Ascending aorta (tissue), 2 donors: ENCODE measurements at places on chromosomes 5 and 9. TPM values are rescaled to one million over a fixed set of nuclear protein-coding genes. Genes with fewer than 3 reads are reported as not detected.

CDO1 gene
- total RNA-seq = 36.0 TPM

TUSC1 gene
- 45.7 TPM for total RNA-seq

STPG3 gene
- not detected for total RNA-seq

UGT3A1 gene
- not detected for total RNA-seq

TRIM52 gene
- total RNA-seq = 21.2 TPM

RIGI gene
- total RNA-seq = 1.9 TPM

NPR3 gene
- total RNA-seq = 3.5 TPM

ARL14EPL gene
- total RNA-seq = not detected

- H3K36me3 ChIP-seq = no peaks in the 10 kb centered on the region
- H3K4me3 ChIP-seq = no peak overlapping the region
- no peak overlapping the region for H3K27ac ChIP-seq
- no peaks in the 10 kb centered on the region for H3K4me1 ChIP-seq
- no peak for DNase-seq
- H3K27me3 ChIP-seq = peaks cover 4% of the 10 kb centered on the region
These were observed 24.1 kb upstream of the FLT4 start for GRCh38 chr5:180673371-180674089.

DNA sequence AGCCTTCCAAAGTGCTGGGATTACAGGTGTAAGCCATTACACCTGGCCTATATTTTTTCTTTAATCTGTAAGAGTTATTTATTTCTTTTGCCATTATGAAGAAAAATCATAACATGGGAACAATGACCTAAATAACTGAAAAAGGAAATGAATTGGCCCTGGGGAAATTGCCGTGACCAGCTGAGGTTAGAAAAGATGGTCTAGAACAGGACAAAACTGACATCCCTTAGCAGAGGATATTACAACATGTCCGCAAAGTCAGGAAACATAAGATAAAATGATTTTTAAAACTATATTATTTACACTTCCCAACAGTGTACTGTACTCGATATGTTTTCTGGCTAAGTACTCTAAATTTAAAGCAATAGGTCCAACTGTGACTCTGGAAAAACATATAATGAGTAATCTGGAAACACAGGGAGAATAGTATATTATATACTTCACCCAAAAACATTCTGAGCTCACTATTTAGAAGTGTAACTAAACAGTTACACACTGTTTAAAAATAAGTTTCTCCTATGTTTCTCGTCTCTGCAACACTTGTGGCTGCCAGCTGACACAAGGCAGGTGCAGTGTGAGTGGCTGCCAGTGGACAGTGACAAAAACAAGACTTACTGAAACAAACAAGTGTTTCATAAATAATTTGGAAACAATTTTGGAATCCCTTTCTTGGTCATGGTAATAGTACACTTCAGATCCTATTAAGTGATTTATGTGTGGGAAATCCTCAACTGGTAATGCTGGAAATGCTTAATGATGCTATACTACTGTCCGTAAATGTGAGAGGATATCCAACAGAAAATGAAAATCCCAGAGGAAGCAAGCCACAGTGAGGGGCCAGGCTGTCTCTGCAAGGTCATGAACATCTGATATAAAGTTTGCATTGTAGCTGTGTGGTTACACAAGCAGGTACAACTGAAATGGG, 69.1 kb downstream of the C9orf85 start:
- no peak for DNase-seq
- H3K27ac ChIP-seq = no peak overlapping the region
- H3K27me3 ChIP-seq = no peaks in the 10 kb centered on the region
- no peaks in the 10 kb centered on the region for H3K4me1 ChIP-seq
- no peaks in the 10 kb centered on the region for H3K36me3 ChIP-seq

- no peak overlapping the region for H3K27ac ChIP-seq
- H3K4me1 ChIP-seq = peaks cover 23% of the 10 kb centered on the region
- H3K27me3 ChIP-seq = no peaks in the 10 kb centered on the region
- DNase-seq = no peak
- no peaks in the 10 kb centered on the region for H3K36me3 ChIP-seq
These were observed 9.5 kb downstream of the SIL1 start for GRCh38 chr5:139188558-139189270.

DNA sequence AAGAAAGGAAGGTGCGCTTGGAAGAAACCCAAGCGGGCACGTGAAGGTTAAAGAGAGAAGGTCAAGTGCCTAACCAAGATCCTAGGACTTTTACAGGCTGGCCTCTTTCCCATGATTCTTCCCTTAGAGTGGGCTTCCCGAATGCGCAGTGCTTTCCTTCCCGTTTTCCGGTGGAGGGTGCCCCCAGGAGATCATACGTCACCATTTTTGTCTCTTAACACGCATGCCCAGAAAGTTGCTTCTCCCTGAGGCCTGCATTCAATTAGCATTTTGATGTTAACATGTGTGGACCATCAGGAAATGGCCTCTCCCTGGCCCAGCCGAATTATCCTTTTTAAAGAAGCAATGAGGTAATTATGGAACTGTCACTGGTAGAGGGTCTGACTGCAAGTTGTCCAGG, 1.9 kb upstream of the RUSC2 start:
- H3K36me3 ChIP-seq = no peaks in the 10 kb centered on the region
- H3K4me1 ChIP-seq = no peaks in the 10 kb centered on the region
- DNase-seq = no peak
- H3K27me3 ChIP-seq = no peaks in the 10 kb centered on the region
- peak overlapping the region; percentile 99 for H3K27ac ChIP-seq

- peak overlapping the region; percentile 65 for H3K4me3 ChIP-seq
- H3K4me1 ChIP-seq = peaks cover 40% of the 10 kb centered on the region
- peaks cover 42% of the 10 kb centered on the region for H3K36me3 ChIP-seq
- H3K27ac ChIP-seq = peak overlapping the region; percentile 4
- no peak for DNase-seq
These were observed 44.2 kb downstream of the NACC2 start for GRCh38 chr9:136050701-136051452.

GRCh38 chr5:137617528-137618205, 118.2 kb downstream of the KLHL3 start:
- no peaks in the 10 kb centered on the region for H3K36me3 ChIP-seq
- H3K27me3 ChIP-seq = no peaks in the 10 kb centered on the region
- H3K4me1 ChIP-seq = peaks cover 32% of the 10 kb centered on the region
- H3K4me3 ChIP-seq = no peak overlapping the region
- peak; percentile 30 for DNase-seq

DNA sequence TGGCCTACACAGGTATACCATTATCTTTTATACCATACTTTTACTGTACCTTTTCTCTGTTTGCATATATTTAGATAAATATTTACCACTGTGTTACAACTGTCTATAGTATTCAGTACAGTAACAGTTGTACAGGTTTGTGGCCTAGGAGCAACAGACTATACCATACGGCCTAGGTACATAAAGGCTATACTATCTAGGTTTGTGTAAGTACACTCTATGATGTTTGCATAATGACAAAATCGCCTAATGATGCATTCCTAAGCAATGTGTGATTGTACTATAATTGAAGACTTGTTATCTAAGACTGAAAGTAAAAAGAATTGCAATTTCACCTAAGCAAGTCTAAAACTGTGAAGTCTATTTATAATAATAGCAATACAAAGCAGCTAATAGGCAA, 3.9 kb downstream of the C9orf72 start:
- H3K4me1 ChIP-seq = peaks cover 7% of the 10 kb centered on the region
- H3K27ac ChIP-seq = no peak overlapping the region
- H3K36me3 ChIP-seq = no peaks in the 10 kb centered on the region
- H3K4me3 ChIP-seq = no peak overlapping the region
- no peak for DNase-seq

GRCh38 chr5:169875091-169875728, 105.1 kb downstream of the INSYN2B start:
- no peak overlapping the region for H3K27ac ChIP-seq
- no peaks in the 10 kb centered on the region for H3K36me3 ChIP-seq
- H3K4me1 ChIP-seq = no peaks in the 10 kb centered on the region
- no peak for DNase-seq
- H3K27me3 ChIP-seq = no peaks in the 10 kb centered on the region

GRCh38 chr9:118595719-118596305, 773.4 kb downstream of the BRINP1 start:
- H3K4me3 ChIP-seq = no peak overlapping the region
- H3K36me3 ChIP-seq = no peaks in the 10 kb centered on the region
- no peaks in the 10 kb centered on the region for H3K27me3 ChIP-seq
- H3K4me1 ChIP-seq = no peaks in the 10 kb centered on the region

- DNase-seq = no peak
- H3K27ac ChIP-seq = no peak overlapping the region
- peaks cover 21% of the 10 kb centered on the region for H3K4me1 ChIP-seq
- no peaks in the 10 kb centered on the region for H3K27me3 ChIP-seq
- peaks cover 55% of the 10 kb centered on the region for H3K36me3 ChIP-seq
These were observed 12.3 kb downstream of the SEPTIN8 start for GRCh38 chr5:132764671-132765238.

GRCh38 chr9:112817860-112818203, 67.3 kb downstream of the SNX30 start:
- H3K4me3 ChIP-seq = no peak overlapping the region
- no peaks in the 10 kb centered on the region for H3K4me1 ChIP-seq
- no peak for DNase-seq
- no peaks in the 10 kb centered on the region for H3K27me3 ChIP-seq
- H3K36me3 ChIP-seq = no peaks in the 10 kb centered on the region

DNA sequence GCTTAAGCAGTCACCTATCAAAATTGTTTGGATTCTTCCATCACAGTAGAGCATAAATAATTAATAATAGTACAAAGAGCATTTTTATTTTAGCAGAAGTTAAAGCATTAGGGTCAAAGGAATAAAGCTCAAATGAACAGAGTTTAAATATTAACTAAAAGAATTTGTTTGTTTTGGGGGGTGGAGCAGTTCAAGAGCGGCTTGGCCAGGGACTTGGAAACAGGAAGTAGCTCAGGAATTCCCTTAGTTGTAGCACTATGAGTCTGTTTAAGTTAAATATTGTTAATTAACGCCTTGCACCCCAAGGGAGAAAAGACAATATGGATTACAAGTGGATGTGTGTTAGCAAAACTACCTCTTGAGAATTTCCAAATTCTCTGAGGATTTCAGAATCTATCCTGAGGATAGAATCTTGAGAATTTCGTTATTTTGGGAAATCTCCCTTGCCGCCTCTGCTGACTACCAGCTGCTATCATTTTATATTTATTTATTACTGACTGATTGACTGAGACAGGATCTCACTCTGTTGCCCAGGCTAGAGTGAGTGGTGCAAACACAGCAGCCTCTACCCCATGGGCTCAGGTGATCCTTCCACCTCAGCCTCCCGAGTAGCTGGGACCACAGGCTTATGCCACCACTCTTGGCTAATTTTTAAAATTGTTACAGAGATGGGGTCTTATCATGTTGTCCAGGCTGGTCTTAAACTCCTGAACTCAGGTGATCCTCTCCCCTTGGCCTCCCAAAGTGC, 96.7 kb upstream of the CHD1 start:
- DNase-seq = no peak
- no peaks in the 10 kb centered on the region for H3K36me3 ChIP-seq
- no peaks in the 10 kb centered on the region for H3K27me3 ChIP-seq

- DNase-seq = no peak
- no peak overlapping the region for H3K4me3 ChIP-seq
- no peak overlapping the region for H3K27ac ChIP-seq
- no peaks in the 10 kb centered on the region for H3K27me3 ChIP-seq
These were observed 5.9 kb downstream of the ZCCHC7 start for GRCh38 chr9:37126214-37126788.

DNA sequence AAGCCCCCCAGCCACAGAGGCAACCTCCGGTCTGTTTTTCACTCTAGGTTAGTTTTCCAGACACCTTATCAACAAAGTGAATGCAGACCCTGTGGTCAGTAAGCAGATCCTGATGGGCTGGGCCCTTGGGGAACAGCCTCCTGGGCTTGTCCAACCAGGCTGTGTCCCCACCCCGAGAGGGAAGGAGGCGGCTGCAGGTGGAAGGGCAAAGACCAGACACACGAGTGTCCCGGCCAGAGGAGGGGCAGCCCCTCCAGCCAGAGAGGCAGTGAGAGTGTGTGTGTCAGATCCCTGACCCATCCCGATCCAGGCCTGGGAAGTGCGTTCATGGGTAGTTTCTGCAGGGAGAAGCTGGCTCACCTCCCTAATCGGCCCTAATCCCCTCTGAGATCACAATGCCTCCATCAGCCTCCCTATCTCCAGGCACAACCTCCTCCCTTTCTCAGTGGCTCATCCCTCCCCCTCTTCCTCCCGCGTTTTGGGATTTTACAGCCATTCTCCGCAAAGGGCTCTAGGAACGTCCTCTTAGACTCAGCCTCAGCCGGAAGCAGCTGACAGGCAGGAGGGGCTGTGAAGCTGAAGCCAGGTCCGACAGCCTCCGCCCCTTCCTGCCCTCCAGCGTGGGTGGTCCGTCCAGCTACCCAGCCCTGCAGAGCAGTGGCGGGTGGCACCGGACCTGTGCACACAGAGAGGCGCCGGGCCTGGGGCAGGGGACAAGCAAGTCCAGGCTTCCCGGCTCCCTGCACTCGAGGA, 9.7 kb downstream of the SLC12A7 start:
- no peaks in the 10 kb centered on the region for H3K27me3 ChIP-seq
- peaks cover 4% of the 10 kb centered on the region for H3K4me1 ChIP-seq
- no peaks in the 10 kb centered on the region for H3K36me3 ChIP-seq
- no peak overlapping the region for H3K4me3 ChIP-seq
- H3K27ac ChIP-seq = no peak overlapping the region

DNA sequence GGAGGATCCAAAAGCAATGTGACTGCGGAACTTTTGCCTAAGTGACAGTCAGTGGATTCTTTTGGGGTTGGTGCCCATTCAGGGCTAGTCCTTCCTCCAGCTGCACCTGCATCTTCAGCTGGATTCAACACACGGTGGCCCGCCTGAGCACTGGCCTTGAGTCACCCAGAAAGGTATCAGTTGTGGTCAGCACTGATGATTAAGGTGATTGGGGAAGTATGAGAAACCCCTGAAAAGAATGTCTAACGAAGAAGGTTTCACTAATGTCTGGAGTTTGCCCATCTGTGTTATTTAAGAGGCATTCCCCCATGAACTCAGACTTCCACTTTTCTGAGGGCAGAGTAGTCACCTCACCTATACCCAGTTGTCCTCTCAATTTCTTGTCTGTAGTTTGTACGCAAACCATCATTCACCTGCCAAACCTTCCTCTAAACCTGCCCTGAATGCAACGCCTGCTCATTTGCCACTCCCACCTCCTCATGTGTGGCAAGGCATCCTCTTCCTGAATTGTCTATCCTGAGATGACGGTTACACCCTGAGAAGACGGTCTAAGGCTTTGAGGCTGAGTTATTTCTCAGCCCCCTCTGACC, 27.2 kb downstream of the CSF2 start:
- no peak overlapping the region for H3K27ac ChIP-seq
- peaks cover 21% of the 10 kb centered on the region for H3K4me1 ChIP-seq
- H3K4me3 ChIP-seq = no peak overlapping the region
- no peaks in the 10 kb centered on the region for H3K27me3 ChIP-seq

- H3K4me3 ChIP-seq = no peak overlapping the region
- H3K36me3 ChIP-seq = peaks cover 8% of the 10 kb centered on the region
- peak; percentile 81 for DNase-seq
- peaks cover 35% of the 10 kb centered on the region for H3K4me1 ChIP-seq
- H3K27ac ChIP-seq = peak overlapping the region; percentile 94
These were observed 40.0 kb downstream of the TMEM252 start for GRCh38 chr9:68500457-68501381.

GRCh38 chr9:5089737-5090136, 95.7 kb downstream of the INSL6 start:
- no peak overlapping the region for H3K27ac ChIP-seq
- DNase-seq = no peak
- H3K4me3 ChIP-seq = no peak overlapping the region
- H3K4me1 ChIP-seq = no peaks in the 10 kb centered on the region
- H3K27me3 ChIP-seq = no peaks in the 10 kb centered on the region
